ENCODE measurements at places on chromosomes 2 and 18.

DNA sequence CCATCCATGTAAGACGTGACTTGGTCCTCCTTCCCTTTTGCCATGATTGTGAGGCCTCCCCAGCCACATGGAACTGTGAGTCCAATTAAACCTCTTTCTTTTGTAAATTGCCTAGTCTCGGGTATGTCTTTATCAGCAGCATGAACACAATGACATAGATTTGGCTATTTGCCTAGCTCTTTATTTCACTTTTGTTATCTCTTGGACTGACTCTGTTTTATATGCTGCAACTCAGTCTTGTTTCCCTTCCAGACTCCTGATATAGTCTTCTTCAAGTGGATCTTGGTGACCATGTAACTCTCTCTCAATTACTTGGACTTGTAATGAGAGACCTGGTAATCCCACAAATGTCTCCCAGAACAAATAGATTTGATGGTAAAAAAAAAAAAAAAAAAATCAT, 627.6 kb downstream of the CCDC85A start:
- DNase-seq = no peak

DNA sequence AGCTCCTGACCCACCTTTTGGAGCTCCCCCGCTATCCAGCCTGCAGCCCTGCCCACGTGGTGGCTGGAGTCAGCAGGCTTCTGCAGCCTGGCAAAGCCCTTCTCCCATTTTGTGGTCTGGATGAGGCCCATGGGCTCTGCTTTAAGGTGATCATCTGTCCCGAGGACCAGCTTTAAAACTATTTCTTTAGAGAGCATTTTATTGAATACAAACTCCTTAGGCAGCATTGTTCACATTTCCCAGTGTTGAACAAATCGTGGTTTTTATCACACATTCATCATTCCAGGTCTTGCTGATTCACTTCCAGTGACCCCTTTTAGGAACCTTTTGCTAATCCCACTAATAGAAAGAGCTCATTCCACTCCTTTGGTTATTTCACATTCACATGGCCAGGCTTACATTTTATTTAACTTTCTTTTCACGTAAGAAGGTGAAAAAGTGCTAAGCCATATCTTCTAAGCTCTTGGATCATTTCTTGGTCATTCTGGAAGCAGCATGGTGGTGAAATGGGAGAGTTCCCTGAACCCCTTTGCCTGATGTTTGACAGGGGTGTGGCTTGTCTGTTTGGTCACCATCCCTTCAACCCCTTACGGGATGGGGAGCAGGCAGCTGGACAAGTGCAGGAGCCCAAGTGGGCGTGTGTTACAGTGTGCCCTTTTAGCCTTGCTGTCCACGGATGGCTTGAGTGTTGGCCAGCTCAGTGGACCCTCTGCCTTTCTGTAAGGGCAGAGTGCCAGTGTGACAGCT, 80.4 kb upstream of the RAPGEF4 start:
- no peak for DNase-seq

DNA sequence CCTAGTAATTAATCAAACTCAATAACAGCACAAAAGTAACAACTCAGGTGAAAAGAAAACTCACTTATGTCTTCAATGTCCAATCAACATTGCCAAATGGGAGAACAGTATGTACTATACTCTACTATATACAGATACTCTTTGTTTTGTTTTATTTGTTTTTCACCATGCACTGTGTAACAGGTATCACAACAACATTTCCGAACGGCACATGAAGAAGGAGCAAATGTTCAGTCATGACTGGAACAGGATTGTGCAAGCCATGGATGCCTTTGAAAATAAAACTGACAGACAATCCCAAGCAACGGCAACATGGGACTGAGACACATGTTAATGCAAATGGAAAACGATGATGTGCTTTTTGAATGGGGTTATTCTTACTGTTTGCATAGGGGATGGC, 334.9 kb upstream of the THUMPD2 start:
- DNase-seq = no peak

- DNase-seq = no peak
These were observed 318.1 kb downstream of the ZNF521 start for GRCh38 chr18:25033747-25034471.

DNA sequence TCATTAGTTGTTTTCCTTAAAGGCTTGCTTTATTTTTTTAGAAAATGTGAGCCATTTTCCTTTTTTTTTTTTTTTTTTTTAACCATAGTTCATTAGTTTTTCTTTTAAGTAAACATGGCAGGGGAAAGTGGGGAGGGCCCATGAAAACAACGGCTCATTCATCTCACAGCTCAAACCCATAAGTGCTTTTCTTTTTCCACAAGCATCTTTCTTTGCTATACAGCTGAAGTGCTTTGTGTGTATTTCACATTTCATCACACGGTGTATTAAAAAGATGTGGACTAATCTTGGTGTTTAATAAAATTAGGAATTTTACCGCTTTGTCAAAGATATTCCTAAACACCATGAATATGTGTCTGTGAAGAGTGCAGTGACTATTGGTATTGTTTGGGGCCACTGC, 41.6 kb downstream of the RHBDD1 start:
- no peak for DNase-seq

All from NCI-H1436 treated with DMSO at 0.1 percent for 48 hours (cell line).